Motor neuron (in vitro differentiated cells): ENCODE measurements at places on chromosomes 1 and 21. TPM values are rescaled to one million over a fixed set of nuclear protein-coding genes. Genes with fewer than 3 reads are reported as not detected.

DNA sequence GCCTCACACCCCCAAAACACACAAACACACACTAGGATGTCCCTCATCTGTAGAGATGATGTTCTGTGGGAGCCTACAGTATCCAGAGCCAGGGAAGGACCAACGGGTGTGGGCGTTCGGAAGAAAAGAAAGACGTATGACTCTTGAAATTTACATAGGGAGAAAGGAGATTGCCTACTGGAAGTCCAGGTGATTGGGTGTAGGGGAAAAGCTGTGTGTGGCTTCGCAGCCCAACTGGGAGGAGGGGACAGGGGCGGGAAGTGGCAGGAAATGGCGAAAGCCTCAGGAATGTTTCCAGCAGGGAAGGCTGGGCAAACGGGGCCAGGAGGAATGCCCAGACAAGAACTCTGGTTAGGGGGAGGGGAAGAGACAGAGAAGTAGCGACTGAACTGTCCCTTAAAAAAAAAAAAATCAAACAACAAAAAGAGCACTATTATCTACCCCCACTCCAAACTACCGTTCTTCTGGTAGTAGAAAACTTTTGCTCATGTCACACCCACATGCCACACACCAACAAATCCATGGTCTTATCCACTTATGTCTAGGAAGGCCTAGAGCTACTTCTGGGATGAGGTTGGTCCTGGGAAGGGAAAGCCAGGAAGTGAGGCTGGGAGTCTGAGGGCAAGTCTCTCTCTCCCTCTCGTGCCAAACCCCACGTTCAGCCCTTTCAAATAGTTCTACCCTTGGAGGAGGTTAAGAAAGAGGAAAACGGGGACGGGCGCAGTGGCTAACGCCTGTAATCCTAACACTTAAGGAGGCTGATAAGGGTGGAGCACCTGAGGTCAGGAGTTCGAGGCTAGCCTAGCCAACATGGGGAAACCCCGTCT is 1.8 kb upstream of the CKS1B start:
- peak; percentile 4 for ATAC-seq

DNA sequence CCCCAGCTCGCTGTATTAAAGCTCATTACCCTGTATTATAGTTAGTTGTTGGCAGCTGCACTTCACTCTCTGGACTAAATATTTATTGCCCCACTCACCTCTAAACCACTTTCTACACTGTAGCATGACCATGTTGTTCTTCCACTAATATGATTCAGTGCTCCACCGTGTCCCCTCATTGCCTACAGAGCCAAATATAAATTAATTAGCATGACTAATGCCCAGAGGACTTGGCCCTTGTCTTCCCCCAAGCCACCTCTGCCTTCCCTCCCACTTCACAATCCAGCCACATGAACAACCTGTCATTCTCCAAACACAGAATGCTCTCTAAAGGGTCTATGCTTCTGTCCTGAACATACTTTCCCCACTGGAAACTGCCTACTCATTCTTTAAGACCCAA is 276.5 kb downstream of the PLPP3 start:
- ATAC-seq = peak; percentile 29

GRCh38 chr21:45448283-45448809 is 43.4 kb downstream of the COL18A1 start:
- ATAC-seq = no peak

OPRD1 gene
- 0.18 and 1.1 TPM in 2 replicates for total RNA-seq

CDA gene
- total RNA-seq = 1.4 TPM in 1 of 2 replicates, not detected in the other

GRCh38 chr1:2356401-2356800 is 35.0 kb downstream of the MORN1 start:
- no peak for ATAC-seq

- ATAC-seq = peak; percentile 91
Measured at GRCh38 chr1:116772648-116773045, 18.4 kb downstream of the CD2 start.

DNA sequence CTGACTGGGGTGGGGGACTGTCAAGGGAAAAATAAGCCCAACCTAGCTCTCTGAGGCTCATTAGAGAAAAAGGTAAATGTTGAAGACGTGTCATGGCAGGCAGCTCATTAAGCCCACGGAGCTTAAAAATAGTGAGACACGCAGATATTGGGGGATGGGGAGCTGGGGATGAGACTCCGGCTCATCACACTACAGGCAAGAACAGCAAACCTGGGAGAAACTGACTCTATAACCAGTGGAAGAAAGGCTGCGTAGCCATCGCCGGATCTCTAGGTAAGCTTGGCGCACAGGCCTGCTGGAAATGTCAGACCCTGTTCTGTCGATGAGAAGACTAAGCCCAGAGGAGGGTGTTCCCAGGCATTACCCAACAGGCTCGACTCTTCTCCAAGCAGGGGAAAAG is 78.0 kb downstream of the SYT2 start:
- no peak for ATAC-seq

- no peak for ATAC-seq
Measured at GRCh38 chr1:20114021-20114648, 5.2 kb downstream of the PLA2G2D start.

DNA sequence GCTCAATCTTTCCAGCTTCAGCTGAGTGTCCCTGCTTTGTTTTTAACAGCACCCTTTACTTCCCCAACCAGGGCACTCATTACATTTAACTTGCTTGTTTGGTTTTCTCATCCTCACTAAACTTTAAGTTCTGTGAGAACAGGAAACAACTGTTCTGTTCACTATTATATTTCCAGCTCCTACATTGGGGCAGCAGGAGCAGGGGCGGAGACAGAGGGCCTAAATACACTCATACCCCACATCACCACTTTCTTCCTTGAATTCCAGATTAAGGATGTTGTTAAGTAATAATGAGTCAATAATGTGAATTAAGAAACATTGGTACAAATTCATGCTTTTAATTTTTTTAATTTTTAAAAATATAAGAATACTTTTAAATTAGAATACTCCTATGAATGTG is 6.0 kb downstream of the DRAM2 start:
- no peak for ATAC-seq

HAO2 gene
- total RNA-seq = 2.0 TPM in 1 of 2 replicates, not detected in the other

- ATAC-seq = no peak
Measured at GRCh38 chr1:50458507-50458906, 35.3 kb upstream of the DMRTA2 start.

DNA sequence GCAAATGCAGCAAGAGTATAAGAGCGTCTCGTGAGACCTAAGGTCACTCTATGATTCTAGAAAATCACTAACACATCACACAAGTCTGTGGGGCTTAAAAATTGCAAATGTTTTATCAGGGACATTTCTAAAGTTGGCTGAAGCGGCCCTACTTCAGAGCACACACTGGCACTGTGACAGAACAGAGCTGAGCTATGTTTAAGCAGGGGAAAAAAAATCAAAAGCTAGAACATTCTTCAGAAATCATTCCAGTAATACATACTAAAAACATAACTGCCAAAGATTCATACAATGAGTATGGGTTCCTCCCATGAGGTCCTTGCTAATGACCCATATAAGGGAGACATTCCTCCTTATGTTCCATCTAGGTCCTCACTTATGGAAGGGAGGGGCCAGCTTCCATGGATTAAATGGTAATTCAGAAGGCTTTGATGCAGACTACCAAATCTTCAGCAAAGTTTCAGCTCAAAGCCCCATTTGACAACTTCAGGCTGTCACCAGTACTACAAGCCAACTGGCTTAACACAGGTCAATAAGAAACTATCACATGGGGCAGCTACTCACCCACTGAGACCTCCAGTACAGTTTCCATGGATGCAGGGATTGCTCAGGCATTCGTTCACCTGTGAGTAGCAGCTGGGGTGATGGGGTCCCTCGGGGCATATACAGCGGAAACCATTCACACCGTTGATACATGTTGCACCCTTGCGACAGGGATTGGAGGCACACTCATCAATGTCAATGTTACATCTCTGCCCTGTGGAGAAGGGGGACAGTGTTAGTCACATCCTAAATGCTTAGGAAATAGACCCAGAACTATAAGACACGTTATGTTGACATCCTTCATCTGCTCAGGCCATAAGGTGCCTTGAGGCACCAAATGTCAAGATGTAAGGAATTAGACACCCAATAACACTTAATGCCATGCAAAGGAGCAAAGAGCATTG is 58.4 kb upstream of the ADAM30 start:
- ATAC-seq = no peak

GRCh38 chr1:92701147-92701546 is 83.8 kb downstream of the EVI5 start:
- no peak for ATAC-seq

DNA sequence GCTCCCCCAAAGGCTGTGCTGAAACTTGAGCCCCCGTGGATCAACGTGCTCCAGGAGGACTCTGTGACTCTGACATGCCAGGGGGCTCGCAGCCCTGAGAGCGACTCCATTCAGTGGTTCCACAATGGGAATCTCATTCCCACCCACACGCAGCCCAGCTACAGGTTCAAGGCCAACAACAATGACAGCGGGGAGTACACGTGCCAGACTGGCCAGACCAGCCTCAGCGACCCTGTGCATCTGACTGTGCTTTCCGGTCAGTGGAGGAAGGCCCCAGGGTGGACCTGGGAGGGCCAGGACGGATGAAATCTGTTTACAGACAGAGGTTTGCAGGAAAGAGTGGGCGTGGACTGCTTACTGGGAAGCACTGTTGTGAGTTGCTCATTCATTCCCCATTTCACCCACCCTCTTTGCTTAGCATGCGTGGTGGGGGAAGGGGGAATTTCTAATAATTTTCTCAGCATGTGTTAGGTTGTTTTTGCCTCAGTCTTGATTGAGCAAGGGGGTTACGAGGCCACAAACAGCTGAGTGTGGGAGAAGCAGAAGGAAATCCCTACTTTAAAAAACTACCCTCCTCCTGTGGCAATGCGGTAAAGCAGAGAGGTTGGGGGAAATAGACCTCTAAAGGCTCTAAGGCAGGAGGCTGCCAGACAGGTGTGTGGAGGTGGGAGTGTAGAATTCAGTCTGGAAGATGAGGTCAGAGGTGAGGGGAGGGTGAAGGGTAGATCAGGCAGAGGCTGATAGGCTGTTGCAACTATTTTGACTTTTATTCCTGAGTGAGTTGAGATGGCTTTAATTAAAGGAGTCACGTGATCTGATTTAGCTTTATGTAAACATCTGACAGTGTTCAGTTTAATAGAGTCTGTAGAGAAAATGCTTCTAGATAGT is 1.3 kb downstream of the FCGR2A start:
- no peak for ATAC-seq

ESPN gene
- total RNA-seq = 1.1 and 2.2 TPM in 2 replicates

DNA sequence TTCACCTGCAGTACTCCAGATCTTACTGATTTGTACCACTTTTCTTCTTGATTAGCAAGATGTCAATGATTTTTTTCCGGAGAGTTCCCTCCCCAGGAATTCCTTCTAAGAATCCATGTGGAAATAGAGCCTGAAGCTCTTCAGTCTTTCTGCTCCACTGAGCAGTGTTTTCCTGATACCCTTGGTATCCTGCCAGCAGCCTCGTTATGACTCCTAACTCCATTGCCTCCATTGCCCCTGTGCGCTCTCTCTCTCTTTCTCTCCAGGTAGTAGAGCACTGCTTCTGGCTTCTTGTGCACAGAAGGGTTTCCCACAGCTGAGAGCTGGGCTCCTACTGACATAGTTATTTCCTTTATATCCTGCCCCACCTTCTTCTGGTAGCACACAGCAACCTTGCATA is 12.2 kb downstream of the UBE2U start:
- no peak for ATAC-seq

LAMC1 gene
- 22.5 and 22.7 TPM in 2 replicates for total RNA-seq

KRTAP11-1 gene
- total RNA-seq = not detected in 2 replicates

GBP4 gene
- total RNA-seq = 0.27 and 0.52 TPM in 2 replicates

GRCh38 chr1:4700801-4701200 is 46.4 kb downstream of the AJAP1 start:
- no peak for ATAC-seq

- ATAC-seq = no peak
Measured at GRCh38 chr1:210690236-210690635, 361.5 kb downstream of the HHAT start.

GRCh38 chr1:81437213-81437612 is 363.5 kb upstream of the ADGRL2 start:
- ATAC-seq = no peak

DNA sequence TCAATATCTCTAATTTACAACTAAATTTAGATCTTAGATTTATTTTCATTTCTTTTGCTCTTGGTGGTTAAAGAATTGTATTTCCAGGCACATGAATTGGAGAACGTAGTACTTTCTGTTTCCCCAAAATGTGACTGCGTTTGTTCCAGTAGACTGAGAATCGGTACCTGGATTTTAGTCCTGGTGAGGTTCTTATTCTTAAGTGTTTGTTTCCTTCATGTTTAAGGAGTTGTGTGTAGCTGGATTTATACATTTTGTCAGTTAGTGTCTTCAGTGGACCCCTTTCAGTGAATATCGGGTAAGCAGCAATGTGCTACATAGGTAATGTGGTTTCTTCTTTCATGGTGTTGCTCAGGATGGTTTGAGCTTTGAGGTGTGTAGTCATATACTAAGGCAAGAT is 6.8 kb downstream of the MIER1 start:
- no peak for ATAC-seq

GRCh38 chr1:220775240-220775853 is 11.4 kb upstream of the MTARC1 start:
- no peak for ATAC-seq

- ATAC-seq = peak; percentile 57
Measured at GRCh38 chr1:59752556-59753414, 62.0 kb upstream of the HOOK1 start.

DNA sequence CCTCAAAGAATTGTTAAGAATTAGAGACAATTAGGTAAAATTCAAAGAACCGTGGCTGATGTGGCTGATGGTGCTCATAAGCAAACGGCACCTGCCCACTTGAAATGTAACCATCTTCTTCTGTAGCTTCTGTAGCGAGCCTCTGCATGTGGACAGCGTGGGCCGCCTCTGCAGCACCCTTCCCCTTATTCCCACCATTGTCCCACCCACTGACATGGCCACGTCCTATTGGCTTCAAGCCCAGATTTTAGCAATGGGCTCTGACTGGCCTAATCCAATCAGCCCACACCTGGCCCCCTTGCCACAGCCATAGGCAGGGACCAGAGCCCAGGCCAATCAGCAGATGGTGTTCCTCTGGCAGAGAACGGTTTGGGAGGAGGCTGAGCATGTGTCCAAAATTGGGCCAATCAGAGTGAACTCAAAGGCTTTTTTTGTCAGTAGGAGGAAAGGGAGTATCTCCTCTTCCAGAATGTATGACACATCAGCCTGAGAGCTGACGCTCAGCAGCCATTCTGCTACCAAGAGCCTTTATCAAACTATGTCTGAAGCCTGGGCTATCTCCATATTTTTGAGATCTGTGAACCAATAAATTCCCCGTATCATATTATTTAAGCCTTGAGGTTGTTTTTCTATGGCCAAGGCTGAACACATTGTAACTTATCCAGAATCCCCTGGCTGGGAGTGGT is 518.5 kb downstream of the SMYD3 start:
- ATAC-seq = no peak

DNA sequence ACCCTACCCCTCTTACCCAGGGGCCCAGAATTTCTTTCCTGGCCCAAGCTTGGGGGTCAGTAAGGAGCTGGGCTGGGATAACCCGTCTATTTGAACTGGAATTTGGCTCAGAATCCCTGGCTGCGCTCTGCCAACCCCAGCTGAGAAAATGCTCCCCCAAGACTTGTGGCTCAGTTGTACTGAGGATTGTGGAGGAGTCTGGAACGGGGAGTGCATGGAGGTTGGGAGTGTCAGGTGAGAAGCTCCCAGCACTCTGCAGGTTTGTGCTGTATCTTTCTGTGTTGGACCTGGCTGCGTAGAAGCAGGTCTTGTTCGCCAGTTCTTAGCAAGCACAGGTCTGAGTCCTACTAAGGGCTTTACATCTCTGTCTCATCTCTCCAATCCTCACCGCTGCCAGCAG is 1.6 kb downstream of the TCEA3 start:
- no peak for ATAC-seq

- ATAC-seq = no peak
Measured at GRCh38 chr1:81703756-81704463, 96.8 kb upstream of the ADGRL2 start.

GRCh38 chr1:52055066-52055865 is at the start of gene TXNDC12:
TSS of gene TXNDC12 (minus strand) at chr1:52055191. CDS start at chr1:52055096, 95 bp downstream.
- ATAC-seq = peak; percentile 83

AGBL4 gene
- total RNA-seq = 1.3 and 1.4 TPM in 2 replicates
